ENCODE measurements at places on chromosomes 1 and 21.
A peak's percentile ranks its signal among the peaks of the same experiment; 100 is the strongest.

DNA sequence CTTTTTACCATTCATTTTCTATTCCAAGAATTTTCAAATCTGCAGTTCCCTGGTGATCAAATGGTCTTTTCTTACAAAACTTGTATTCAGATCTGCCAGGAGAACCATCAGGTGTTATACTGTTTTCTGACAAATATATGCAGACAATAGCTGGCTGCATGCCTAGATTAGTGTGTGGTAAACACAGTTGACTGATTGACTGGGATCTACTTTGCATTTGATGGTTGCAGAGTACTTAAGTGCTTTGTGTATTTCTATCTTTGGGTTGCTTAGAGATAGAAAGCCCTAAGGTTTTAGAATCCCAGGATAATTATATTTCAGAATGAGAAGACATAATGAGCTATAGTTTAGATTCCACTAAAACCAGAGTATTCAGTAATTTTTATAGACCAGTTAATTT lies 102.0 kb upstream of the CHODL start:
- DNase-seq, result no peak

- DNase-seq, result no peak
Measured at GRCh38 chr1:206921772-206922265, at the start of gene FCMR. TSS of gene FCMR (minus strand) at chr1:206921941. CDS start at chr1:206921854, 87 bp downstream.

DNA sequence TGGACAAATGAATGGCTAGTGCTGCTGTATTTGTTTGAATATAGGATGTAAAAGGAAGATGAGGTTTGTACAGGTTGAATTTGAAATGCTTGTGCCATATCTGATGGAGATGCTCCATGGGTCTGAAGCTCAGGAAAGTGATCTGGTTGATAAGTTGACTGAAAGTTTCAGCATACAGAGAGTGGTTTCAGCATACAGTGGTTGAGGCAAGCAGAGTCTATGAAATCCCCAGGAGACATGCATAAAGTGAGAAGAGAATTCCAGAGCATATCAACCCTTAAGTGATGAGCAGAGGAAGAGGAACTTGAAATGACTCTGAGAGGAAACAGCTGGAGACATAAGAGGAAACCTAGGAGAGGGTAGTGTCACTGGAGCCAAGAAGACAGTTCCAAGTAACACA lies 21.7 kb downstream of the TCHHL1 start:
- no peak for DNase-seq

- no peak for DNase-seq
Measured at GRCh38 chr1:85578321-85579295, 2.0 kb upstream of the CCN1 start.

DNA sequence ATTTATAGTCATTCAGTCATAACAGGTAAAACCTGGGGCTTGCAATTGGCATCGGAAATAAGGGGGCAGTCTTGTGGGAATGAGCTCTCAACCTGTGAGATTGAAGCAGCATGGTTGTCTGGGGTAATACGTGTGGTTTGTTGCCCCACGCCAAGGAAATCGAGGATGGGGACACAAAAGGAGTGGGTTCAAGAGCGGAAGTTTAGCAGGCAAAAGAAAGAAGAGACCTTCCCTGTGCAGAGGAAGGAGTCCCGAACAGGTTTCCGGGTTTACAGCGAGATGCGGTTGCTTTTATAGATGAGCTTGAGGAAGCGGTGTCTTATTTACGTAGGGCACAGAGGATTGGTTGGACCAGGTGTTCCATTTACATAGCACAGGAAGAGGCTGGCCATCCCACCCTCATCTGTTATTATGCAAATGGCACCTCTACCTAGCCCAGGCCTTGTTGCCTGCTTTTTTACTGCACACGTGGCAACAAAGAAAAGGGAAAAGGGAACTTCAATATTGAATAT lies 37.3 kb downstream of the IFNAR1 start:
- peak; percentile 18 for DNase-seq

GRCh38 chr21:26148071-26148839 lies 22.3 kb downstream of the APP start:
- DNase-seq, result peak; percentile 44

- peak; percentile 14 for DNase-seq
Measured at GRCh38 chr1:94697839-94698238, 122.3 kb upstream of the SLC44A3 start.

DNA sequence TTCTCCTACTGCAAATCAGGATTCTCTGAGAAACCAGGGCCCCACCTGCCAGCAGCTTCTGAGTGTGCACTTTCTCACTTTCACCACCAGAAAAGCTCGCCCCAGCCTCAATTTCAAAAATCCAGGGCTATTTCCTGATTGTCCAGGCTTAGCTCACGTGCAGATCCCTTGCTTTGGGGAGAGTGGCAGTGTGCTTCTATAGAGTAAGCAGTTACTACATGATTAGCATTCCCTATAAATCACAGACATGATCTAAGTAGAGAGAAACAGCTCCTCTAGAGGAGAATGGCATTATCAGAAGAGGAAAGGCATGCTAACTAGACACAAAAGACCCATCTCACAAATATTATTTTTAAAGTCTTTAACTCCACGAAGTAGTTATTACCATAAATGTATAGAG lies 456.0 kb upstream of the PKN2 start:
- no peak for DNase-seq

- no peak for DNase-seq
Measured at GRCh38 chr1:38238294-38238693, 191.7 kb upstream of the POU3F1 start.

DNA sequence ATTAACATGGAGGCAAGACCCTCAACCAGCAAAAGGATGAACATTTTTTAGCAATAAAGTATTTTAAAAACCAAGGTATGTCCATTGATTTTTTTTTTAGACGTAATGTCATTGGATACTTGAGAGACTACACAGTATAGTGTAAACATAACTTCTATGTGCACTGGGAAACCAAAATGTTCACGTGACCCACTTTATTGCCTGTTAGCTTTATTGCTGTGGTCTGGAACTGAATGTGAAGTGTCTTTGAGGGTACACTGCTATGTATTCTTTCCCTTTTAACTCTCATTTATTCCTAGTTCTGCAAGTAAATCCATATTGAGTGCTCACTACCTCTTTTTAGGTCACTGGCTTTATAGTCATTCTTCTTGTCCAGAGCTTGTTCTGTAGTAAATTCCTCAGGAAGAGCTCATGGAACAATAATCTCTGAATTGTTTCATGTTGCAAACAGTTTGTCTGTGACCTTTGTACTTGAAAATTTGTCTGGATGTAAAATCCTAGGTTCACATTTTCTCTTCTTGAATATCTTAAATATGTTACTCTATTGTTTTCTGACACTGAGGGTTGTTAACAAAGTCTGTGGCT lies 20.6 kb downstream of the ABCD3 start:
- no peak for DNase-seq

- DNase-seq, result no peak
Measured at GRCh38 chr1:97144527-97144926, 422.9 kb downstream of the PTBP2 start.

GRCh38 chr1:221435504-221435904 lies 306.4 kb downstream of the DUSP10 start:
- peak; percentile 56 for DNase-seq

GRCh38 chr1:54947540-54947939 lies 32.9 kb upstream of the TMEM61 start:
- DNase-seq, result no peak

DNA sequence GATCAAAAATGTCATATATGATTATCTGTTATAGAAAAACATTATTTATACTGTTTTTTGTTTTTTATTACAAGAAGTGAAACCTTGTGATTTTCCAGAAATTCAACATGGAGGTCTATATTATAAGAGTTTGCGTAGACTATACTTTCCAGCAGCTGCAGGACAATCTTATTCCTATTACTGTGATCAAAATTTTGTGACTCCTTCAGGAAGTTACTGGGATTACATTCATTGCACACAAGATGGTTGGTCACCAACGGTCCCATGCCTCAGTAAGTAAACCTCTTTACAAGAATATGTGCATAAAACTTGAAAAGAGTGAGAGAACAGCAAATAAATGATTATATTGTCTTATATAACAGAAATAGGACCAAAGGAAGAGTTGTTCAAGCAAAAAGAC lies 14.5 kb downstream of the CFHR4 start:
- DNase-seq, result no peak

DNA sequence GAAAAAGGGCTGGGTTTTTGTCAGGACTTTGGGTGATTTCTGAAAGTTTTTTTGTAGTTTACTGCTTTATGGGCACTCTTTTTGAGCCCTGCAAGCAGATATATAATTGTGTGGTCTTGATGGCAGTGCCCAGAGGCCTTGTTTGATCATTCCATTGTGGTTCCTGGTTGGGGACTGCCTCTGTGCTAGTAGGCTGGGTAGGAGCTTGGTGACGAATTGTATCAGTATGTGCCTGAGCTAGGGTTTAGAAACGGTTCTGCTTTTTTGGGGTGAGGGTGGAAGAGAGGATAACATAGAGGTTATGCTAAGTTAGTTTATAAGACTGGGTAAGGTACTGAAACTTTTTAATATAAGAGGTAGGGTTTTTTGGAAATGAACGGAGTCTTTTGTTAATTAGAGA lies 139.7 kb upstream of the ETV3 start:
- no peak for DNase-seq

DNA sequence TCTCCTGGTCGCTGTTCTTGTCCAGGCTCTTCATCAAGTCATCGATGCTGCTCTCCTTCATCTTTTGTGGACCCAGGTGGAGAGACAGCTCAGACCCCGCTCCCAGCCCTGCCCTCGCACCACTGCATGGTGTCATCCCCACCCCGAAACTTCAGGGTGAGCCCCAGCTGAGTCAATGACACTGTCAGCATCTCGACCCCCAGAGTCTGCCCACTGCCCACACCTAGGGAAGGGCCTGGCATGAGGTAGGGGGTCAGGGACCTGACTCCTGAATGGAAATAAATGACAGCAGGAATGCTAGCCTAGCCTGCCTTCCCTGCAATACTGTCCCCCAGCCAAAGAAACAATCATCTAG lies 1.6 kb upstream of the S100A6 start:
- no peak for DNase-seq

DNA sequence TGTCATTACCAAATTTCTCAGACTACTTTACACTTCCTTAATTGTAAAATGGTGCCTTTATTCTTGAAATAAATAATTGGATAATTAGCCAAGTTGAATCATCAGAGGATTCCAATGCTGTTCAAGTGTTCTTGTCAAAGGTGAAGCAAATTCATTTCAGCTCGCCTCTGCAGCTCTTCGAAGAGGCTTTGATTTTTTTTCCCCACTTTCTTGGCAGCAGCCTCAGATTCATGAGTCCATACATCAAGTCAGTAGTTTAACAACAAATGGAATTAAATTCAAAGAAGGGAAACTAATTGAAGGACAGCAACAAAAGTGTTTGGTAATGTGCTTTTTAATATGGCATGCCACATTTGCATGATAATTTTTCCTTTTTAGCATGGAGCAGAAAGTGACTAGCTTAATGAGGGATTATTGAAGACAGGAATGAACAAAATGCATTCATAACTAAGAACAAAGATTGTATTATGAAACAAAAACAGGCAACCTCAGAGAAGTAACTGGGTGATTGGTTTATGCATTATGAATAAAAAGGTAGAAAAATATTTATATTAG lies 239.0 kb downstream of the USH2A start:
- peak; percentile 34 for DNase-seq

DNA sequence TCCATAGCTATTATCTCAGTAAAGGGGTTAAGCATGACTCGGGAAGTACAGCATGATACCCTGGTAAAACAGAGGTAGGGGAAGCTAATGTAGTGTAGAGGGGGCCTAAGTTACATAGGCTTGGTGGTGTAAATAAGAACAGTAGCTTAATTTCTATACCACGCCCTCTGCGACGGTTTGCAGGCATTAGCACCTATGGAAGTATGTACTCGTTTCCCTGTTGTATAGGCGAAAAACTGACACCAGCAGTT lies 470 bp upstream of the NAXE start:
- no peak for DNase-seq

GRCh38 chr1:218585511-218586184 lies 240.5 kb downstream of the TGFB2 start:
- DNase-seq, result no peak

DNA sequence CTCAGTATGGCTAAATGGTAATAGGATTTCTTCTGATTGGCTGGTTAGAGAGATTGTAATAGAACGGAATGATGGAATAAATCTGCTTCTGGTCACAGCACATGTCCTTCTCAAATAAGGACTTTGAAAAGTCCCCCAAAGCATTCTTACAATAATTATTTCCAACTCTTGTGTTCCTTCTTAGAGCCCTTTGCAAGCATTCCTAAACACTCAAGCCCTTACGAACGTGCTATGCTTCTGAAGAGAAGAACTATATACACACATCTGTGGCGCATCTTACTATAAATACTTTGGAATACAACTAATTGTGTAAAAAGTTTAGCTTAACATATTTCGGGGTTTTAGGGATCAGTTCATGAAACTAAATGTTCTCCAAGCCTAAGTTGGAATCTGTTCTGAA lies 25.6 kb downstream of the CLIC4 start:
- no peak for DNase-seq

DNA sequence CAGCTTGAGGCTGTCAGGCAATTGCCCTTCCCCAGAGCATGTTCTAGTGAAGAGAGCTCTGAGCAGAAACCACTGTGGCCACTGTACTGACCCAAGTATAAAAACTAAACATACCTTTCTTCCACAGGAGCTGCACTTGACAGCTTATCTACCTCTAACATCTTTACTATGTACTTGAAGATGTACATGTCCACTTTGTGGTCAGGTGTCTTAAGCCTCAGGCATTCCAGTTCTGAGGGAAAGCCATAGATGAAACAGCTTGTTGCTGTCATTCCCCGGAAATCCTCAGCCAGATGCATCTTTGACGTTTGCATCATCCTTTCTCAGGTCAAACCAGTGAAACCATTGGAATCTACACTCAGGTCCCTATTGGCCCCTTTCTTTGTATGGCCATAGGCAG lies 70.4 kb downstream of the CHRM3 start:
- DNase-seq, result no peak

DNA sequence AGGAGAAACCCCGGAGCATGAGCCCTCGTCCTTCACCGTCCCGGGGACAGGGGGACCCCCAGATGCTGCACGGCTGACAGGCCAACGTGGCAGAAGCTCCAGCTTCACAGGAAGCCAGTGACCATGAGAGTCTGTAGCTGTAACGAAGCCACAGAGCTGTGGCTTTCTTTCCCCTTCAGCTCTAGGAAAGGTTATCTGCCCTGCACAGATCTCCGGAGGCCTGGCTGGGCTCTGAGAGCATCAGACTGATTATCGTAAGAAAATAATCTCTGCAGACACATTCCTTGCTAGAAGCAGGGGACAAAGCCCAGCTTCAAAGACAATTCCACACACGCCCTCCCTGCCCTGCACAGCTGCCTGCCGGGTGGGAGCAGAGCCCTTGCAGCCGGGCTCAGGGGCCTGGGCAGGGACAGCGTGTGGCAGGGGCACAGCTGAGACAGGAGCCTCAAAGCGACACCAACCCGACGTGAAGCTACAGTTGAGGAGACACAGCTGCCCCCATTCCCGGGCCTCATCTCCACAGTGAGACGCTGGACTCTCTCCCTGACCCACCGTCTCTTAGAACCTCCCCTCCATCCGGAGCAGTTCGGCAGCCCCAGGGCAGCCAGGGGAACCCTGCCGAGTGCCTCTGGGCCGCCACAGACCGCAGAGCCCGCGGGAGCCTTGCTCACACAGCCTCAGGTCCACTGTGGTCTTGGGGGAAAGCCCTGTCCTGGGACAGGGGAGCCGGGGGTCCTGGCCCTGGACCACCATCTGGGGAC lies 30.6 kb downstream of the POFUT2 start:
- DNase-seq, result no peak

All from NCI-H524 (cell line).